Activated T-cell treated with anti-CD3 and anti-CD28 coated beads, Interleukin-2, amount 50 U/mL, for 72 hours (primary cell): ENCODE measurements at places on chromosomes 2 and 18.

- DNase-seq = no peak
Observed at GRCh38 chr2:81093031-81093430, 788.5 kb upstream of the LRRTM1 start.

- no peak for DNase-seq
Observed at GRCh38 chr18:4750393-4751346, 295.6 kb upstream of the DLGAP1 start.

DNA sequence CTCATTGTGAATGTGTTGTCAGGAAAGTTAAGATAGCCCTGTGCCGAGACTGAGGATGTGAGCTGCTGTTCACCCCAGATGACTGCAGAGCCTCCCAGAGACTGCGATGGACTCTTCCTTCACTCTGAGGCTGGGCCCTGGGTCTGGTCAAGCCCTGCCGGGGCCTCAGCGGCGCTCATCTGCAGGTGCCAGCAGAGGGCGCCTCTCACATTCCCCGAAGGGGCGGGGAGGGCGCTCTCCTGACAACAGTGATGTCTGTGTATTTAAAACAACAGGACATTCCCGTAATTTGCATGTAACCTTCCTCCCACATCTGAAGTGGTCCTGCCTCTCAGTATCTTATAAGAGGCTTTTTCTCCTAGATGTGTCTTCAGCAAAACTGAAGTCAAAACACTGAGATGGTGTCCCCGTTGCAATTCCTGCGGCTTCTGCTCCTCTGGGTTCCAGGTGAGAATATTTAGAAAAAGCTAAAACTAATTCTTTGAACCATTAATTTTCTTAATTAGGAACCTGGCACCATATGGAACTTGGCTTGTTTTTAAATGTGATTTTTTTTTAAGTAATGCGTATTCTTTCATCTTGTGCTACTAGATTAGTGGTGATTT lies 1377.9 kb downstream of the RPIA start:
- peak; percentile 7 for DNase-seq

DNA sequence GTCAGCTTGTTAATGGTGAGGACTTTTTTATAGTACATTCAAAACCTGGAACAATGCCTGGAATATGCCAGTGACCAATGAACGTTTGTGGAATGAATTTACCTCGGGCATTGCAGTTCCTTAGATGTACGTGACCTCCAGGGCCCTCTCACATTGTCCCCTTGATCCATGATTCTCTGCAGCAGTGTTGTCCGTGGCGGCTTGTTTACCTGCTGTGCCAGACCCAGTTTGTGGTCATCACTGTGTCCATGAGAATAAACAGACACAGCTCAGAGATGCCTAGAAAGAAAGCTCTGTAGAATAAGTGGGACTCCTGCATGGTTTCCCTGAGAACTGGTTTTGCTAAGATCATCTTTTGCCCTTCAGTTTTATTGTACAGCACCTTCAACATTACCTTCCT lies 1132.2 kb downstream of the DPP10 start:
- DNase-seq = no peak

- DNase-seq = no peak
Observed at GRCh38 chr2:3079959-3080948, 297.4 kb downstream of the EIPR1 start.

DNA sequence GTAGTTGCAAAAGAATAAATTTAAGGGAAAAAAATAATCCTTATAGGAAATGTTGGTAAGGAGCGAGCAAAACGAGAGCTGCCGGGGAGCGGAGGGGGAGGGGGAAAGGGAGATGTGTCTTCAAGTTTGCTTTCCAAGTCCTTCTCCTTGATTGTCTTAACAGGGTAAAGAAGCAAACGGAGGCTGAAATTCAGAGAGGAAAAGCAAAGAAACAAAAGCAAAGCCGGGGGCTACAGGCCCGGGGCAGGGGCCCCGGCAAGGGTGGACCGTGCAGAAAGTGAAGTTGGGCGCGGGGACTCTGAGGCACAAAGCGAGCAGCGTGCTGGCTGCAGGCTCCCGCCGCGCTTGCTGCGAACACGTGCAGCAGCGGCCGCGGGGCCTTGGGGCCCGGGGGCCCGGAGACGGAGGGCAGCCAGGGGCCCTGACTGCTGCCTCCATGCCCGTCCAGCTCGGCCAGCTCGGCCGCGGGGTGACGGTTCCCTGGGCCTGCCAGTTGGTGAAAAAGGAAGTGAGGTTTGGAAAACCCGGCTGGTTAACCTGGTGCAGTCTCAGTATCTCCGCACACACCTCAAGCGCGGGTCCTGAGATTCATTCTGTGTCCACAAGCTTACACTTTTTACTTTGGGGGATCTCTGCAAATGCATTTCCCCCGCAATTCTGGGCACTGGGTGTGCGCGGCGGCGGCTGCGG lies 4.1 kb downstream of the BCL11A start:
- DNase-seq = no peak

DNA sequence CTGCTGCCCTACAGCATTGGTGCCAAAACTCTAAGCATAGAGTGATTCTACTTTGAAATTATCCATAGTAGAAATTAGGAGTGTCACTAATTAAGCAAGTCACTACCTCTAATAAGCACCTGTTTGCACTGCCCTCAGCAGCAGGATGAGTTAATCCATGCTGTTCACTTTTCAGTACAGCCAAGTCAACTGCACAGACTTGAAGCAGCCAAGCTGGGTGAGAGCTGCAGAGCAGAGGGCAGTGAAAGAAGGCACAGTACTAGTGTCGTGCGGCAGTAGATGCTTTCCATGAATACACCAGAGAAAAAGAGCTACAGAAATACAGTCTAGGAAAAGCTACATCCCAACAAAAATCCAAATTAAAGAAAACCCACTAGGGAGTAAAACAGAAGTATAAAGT lies 98.6 kb downstream of the RAPH1 start:
- DNase-seq = no peak

DNA sequence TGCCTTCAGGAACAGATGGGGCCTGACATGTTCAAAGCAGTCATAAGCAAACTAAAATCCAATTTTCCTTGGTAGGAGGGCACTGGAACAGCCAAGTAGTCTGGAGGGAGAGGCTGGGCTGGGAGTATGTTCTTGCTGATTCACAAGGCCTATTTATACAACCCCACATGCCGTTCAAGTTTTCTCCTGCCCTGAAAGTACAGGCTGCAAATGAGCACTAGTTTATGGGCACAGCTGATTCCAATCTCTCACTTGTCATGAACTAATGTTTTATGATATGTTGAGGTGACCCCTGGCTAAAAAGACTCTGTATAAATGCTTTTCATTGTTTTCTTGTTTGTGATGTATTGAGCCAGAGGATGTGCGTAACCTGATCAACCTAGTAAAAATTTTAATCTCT lies 183.4 kb upstream of the SRD5A2 start:
- no peak for DNase-seq
